ENCODE measurements at places on chromosomes 7 and 10.

- DNase-seq, result no peak
Observed at GRCh38 chr7:15757041-15758000, 70.8 kb upstream of the MEOX2 start.

DNA sequence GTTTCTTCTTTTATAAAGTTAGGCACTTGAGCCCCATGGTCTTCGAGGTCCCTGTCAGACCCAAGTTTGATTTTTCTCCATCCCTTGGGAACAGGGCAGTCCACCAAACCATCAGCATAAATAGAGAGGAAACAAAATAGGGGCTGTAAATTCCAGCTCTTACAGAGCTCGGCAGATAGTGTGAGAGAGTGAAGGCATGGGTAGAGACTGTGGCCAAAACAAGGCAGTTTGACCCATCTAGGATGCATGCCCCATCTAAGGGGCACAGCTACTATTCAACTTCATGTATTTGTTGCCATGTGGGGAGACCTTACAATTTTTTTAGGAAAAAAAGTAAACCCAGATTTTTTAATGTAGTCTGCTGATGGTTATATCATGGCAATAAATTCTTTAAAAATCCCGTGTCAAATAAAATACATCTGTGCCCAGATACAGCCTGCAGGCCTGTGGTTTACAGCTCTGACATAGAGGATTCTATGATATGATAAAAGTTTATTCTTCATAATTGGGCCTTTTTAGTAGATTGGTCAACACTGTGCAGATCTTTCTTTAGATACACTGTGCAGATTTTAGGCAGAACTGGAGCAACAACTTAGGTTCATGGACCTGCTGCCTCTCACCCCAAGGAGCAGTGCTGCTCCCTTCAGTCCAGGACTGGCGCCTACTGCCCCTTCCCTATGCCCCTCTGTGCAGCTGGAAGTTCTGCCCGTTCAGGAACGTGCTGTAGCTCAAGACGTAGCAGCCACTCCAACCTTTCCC lies 5.3 kb downstream of the PPP1R3C start:
- no peak for DNase-seq

DNA sequence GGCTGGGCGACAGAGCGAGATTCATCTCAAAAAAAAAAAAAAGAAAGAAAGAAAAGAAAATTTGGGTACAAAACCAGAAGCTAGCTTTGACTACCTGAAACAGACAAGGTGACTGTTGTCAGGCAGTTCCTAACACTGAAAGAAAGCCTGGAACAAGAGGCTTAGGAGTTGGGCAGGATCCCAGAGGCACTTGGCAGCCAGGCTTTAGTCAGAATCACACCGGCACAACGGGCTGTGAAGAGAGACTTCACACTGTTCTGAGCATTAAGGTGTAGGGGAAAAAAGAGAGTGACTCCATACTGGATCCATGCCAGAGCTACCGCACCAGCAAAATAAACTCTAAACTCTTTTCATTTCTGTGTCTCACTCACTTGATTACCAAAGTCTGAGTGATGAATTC lies 130.8 kb downstream of the ZNF467 start:
- no peak for DNase-seq

- DNase-seq, result peak; percentile 65
Observed at GRCh38 chr7:7944619-7945282, 23.8 kb upstream of the GLCCI1 start.

DNA sequence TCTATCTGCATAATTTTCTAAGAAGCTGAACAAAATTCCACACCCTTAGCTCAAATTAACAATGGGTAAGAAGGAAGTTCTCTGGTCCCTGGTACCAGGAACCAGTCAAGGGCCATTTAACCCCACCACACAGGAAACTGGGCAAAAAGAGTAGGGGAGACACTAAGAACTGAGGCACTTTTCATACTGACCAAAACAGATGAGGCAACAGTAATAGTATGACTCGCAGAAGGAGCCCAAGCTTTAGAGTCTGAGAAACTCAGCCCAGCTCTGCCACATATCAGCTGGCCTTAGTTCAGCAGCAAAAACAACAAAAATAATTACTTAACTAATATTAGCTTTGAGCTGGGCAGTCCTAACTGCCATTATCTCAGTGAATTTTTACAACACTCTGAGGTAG lies 221.2 kb downstream of the FAM107B start:
- no peak for DNase-seq

DNA sequence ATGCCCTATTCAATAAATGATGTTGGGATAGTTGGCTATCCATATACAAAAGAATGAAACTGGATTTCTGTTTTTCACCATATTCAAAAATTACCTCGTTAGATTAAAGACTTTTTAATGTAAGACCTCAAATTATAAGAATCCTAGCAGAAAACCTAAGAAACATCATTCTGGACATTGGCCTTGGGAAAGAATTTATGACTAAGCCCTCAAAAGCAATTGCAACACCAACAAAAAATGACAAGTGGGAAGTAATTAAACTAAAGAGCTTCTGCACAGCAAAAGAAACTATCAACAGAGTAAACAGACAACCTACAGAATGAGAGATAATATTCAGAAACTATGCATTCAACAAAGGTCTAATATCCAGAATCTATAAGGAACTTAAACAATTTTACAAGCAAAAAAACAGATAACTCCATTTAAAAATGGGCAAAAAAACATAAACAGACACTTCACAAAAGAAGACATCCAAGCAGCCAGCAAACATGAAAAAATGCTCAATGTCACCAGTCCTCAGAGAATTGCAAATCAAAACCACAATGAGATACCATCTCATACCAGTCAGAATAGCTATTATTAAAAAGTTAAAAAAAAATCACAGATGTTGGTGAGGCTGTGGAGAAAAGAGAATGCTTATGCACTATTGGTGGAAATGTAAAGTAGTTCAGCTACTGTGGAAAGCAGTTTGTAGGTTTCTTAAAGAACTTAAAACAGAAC lies 309.8 kb downstream of the AHR start:
- DNase-seq, result no peak

DNA sequence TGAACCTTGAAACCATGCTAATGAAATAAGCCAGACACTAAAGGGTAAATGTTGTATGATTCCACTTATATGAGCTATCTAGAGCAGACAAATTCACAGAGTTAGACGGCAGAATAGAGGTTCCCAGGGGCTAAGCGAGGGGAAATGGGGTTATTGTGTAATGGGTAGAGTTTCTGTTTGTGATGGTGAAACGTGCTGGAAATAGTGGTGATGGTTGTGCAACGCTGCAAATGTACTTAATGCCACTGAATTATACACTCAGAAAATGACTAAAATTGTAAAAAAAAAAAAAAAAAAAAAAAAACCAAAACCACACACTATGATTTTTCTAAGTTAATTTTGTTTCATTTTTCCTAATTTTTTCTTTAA lies 30.0 kb downstream of the SFXN4 start:
- DNase-seq, result no peak

GRCh38 chr7:117243390-117243789 lies 79.5 kb downstream of the WNT2 start:
- no peak for DNase-seq

- DNase-seq, result no peak
Observed at GRCh38 chr7:101681170-101682007, 52.3 kb upstream of the MYL10 start.

DNA sequence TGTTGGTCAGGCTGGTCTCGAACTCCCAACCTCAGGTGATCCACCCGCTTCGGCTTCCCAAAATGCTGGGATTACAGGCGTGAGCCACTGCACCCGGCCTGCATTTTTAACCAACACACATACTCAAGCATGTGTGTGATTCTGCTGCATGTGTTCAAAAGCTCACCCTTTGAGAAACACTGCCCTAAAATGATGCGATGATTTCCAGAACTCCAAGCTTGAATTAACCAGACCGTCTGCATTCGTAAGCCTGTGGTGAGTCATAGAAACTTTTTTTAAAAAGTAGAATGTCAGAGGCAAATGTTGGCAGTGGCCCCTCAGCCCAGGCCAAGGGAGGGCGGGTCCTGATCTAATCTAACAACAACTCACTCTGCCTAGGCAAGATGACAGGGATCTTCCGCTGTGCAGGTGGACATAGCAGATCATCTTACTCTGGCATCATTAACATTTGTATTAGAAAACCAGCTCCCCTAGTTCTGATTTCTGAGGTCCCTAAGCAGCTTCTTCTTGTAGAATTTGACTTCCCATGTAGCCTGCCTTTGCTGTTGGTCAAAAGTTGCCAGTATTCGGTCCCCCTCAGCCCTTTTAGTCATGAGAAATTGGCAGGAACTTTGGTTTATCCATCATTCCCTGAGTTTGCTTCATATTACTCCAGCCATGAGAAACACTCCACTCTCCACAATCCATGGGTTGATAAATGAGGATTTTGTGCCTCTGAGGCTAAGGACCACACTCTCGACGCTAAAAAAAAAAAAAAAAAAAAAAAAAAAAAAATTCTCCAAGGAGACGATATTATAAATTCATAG lies 190.4 kb downstream of the SKIDA1 start:
- no peak for DNase-seq

- DNase-seq, result no peak
Observed at GRCh38 chr10:69892406-69892805, 90.7 kb downstream of the COL13A1 start.

DNA sequence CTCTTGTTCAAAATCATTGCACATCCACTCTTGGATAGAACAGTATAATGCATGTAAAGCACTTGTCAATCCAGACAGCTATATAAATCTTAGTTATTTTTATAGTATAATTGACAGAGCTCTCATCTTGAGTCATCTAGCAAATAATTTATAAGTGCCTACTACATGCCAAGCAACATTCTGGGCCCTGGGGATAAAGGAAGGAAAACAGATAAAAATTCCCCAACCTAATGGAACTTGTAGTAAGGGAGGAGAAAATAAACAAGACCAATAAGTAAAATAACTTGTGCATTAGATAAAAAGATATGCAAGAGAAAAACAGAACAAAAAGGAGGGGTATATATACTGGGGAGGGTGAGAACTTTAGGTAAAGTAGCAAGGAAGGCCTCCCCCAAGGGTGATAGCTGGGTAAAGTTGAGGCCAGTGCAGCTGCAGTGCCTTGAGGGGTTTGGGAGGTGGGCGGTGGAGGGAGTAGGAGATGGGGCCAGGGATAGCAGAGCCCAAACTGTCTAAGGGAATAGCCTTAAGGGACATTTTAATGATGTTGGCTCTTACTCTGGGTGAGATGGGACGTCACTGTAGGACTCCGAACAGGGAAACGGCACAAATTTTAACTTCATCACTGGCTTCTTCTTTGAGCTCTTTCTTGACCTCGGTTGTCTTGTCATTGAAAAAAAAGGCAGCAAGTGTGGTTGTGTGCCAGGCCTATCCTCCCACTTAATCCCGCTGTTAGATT lies 79.3 kb upstream of the SEC61G start:
- DNase-seq, result no peak

DNA sequence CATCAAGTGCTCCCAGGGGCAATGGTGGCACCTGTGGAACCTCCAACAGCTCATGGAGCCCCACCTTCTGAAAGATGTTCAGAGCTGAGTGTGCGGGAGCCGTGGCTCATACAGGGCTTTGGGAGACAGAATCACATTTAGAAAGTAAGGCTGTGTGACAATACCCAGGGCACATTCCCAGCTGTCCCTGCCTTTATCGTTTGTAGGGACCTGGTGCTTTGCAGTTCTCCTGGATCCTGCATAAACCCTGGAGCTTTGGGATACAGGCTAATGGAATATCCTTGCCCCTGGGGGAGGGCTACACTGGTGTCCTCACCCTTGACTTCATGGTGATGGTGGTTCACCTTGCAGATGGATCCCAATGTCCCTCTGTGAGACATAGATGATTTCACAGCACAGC lies 134.8 kb upstream of the LAMB4 start:
- DNase-seq, result no peak

DNA sequence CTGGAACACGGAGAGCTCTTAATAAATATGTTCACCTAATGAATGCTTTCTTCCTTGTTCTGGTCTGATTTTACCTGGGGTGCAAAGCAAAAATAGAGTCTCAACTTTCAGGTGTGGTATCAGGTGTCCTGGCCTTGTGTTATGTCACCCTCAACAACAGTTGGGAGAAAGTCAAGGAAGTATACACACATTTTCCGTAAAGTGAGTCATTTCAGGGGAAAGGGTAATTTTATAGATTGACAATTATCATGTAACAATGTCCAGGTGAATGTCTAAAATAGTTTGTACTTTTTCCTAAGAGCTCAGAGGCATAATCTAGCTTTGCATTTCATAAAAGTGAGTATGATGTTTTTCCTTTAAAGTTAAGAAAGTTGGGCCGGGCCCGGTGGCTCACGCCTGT lies 287.4 kb downstream of the SKIDA1 start:
- DNase-seq, result no peak

DNA sequence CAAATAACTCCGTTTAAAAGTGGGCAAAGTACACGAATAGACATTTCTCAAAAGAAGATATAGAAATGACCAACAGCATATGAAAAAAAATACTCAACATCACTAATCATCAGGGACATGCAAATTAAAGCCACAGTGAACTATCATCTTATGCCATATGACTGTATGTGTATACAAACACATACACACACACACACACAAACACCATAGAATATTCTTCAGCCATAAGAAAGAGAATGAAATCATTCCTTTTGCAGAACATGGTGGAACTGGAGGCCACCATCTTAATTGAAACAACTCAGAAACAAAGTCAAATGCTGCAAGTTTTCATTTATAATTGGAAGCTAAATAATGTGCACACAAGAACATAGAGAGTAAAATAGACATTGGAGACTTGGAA lies 1019.4 kb downstream of the KCNMA1 start:
- DNase-seq, result no peak

GRCh38 chr7:150531704-150532103 lies 17.0 kb downstream of the GIMAP7 start:
- no peak for DNase-seq

GRCh38 chr7:31302356-31302755 lies 38.2 kb downstream of the NEUROD6 start:
- DNase-seq, result no peak

DNA sequence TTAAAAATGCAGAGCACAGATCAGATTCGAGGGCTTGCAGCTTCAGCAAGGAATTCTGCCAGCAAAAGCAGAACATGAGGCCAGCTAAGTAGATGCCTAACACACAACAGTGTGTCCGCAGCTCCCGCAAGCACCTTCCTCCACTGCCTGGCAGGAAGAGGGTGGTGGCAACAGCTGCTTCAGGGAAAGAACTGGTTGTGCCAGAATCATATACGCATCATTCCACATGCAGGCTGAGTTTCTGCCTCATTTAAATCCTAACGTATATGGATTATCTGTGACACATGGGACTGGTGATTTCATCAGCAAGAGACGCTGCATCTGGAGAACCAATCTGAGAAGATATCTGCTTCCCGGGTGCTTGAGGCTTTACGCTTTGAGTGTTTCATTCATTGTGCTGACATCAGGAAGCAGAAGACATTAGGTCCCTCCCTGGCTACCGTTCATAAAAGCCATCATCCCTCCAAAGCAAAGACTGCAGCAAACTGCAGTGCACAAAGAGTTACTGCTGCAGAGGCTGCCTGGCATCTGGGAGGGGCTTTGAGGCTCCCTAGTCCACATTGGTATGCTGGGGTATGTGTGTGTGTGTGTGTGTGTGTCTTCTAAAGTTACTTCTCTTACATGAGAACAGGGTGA lies 78.8 kb downstream of the FAM13C start:
- no peak for DNase-seq

- no peak for DNase-seq
Observed at GRCh38 chr10:12655940-12656339, 306.6 kb downstream of the CAMK1D start.

- no peak for DNase-seq
Observed at GRCh38 chr10:89185658-89186057, 21.5 kb downstream of the CH25H start.

GRCh38 chr7:141874787-141875186 lies 33.5 kb upstream of the PRSS37 start:
- DNase-seq, result no peak

GRCh38 chr7:135499818-135500217 lies 10.1 kb downstream of the CNOT4 start:
- no peak for DNase-seq

Measured in CD4-positive, alpha-beta T cell treated with Interleukin-6 for 4 hours (primary cell).